ENCODE measurements at places on chromosomes 2 and 18. TPM values are rescaled to one million over a fixed set of nuclear protein-coding genes. Genes with fewer than 3 reads are reported as not detected.

The CPO gene
- total RNA-seq: not detected

The TMEFF2 gene
- total RNA-seq: 0.19 TPM

The MAL gene
- 6.1 TPM for total RNA-seq

The ELOA2 gene
- total RNA-seq: not detected

The CLIP4 gene
- total RNA-seq: 18.6 TPM

The PPP1R1C gene
- total RNA-seq: 14.6 TPM

All from airway epithelial cell (primary cell).